Adrenal gland (tissue), 19 donors: ENCODE measurements at places on chromosomes 6 and 20. TPM values are rescaled to one million over a fixed set of nuclear protein-coding genes. Genes with fewer than 3 reads are reported as not detected.

DNA sequence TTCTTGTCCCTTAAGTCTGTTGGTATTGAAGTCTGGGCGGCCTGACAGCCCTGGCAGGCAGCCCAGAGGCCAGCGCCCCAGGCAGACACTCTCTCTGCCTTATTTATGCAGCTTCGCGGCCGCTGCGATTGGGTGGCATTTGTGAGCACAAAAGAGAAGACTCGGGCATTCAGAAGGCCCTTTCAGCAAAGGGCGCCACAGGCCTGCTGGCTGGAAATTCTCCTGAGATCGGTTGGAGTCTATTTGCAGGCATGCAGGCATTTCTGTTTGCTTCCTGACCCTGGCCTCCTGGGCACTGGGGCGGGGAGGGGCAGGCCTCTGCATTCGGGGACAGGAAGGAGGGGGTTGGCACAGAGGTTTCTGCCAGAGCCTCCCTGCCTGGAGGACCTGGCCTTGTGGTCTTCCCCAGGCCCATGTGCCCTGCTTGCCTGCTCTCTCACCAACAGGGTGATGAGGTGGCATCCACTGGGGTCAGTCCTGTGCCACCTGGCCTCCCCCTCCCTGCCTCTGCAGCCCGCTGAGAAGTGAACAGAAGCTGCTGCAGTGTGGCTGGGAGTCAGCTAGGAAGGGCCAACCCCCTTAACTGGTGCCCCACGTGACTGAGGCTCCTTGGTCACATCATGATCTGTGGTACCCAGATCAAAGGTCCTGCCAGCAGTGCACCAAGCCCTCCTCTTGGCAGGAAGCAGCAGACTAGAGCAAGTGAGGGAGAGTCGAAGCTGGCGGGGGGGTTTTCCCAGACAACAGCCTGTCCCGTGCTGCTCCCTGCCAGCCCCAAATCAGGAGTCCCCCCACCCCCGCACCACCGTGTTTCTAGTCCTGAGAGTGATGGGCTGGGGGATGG is 16.6 kb upstream of the CCDC167 start:
- no peaks in the 10 kb centered on the region for H3K36me3 ChIP-seq
- H3K27ac ChIP-seq, result peak overlapping the region; percentile 9
- H3K4me1 ChIP-seq, result no peaks in the 10 kb centered on the region
- no peaks in the 10 kb centered on the region for H3K27me3 ChIP-seq

DNA sequence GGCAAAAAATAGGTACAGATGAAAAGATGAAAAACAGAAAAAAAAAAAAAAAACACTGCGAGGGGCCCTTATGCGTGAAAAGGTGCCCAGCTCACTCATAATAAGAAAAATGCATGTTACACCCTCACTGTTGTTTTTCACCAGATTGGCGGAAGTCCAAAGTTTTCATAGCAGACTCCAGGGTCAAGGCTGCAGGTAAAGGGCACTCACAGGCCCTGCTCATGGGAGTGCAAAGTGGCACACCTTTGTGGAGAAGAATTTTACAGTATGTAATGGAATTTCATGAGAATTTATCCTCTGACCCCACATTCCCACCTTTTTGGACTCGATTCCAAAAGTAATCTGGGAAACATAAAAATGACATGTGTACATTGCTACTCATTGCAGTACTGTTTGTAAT is 108.2 kb downstream of the CDKAL1 start:
- H3K36me3 ChIP-seq, result no peaks in the 10 kb centered on the region
- no peaks in the 10 kb centered on the region for H3K27me3 ChIP-seq
- H3K27ac ChIP-seq, result no peak overlapping the region
- DNase-seq, result no peak
- no peaks in the 10 kb centered on the region for H3K4me1 ChIP-seq

DNA sequence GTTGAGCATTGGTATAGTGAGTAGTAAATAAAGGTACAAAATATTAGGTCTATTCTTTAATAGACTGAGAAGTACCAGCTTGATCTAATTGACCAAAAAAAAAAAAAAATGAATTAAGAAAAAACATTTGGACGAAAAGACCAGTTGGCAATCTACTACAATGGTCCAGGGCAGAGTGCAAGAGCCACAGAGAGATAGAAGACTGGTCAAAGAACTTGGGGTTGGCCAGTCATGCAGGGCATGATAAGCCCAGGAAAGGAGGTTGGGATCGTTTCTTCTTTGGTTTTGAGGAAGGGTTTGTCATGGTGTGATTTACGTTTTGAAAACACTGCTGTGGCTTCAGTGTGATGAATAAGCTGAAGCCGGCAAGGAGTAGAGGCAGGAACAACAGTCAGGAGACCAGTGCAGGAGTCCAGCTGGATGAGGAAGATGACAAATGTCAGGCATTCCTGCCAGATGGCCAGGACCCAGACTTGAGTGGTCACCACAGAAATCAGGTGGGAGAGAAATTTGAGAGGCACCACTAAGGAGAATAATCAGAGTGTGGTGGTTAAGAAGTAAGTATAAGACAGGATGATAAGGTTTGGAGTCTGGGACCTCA is 14.0 kb downstream of the SMLR1 start:
- H3K36me3 ChIP-seq, result no peaks in the 10 kb centered on the region
- no peaks in the 10 kb centered on the region for H3K27me3 ChIP-seq
- no peak for DNase-seq
- no peak overlapping the region for H3K27ac ChIP-seq
- no peaks in the 10 kb centered on the region for H3K4me1 ChIP-seq
- no peak overlapping the region for H3K4me3 ChIP-seq

DNA sequence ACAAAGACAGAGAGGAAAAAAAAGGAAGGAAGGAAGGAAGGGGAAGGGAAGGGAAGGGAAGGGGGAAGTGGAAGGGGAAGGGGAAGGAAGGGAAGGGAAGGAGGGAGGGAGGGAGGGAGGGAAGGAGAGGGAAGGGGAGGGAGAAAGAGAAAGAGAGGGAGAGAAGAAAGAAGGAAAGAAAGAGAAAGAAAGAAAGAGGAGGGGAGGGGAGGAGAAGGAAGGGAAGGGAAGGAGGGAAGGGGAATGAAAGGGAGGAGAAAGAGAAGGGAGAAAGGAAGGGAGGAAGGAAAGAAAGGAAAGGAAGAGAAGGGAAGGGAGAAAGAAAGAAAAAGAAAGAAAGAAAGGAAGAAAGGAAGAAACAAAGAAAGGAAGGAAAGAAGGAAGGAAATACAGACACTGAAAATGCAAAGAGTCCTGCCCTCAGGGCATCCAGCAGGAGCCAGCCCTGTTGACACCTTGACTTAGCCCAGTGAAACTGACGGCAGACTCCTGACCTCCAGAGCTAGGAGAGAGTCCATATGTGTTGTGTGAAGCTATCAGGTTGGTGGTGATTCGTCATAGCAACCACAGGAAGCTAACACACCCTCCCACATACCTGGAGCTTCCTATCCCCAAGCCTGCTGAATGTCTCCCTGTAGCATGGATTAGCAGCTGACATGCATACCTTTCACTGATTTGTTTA is 58.7 kb upstream of the SULF2 start:
- H3K27ac ChIP-seq, result no peak overlapping the region
- H3K4me1 ChIP-seq, result no peaks in the 10 kb centered on the region
- no peak overlapping the region for H3K4me3 ChIP-seq
- no peak for DNase-seq

DNA sequence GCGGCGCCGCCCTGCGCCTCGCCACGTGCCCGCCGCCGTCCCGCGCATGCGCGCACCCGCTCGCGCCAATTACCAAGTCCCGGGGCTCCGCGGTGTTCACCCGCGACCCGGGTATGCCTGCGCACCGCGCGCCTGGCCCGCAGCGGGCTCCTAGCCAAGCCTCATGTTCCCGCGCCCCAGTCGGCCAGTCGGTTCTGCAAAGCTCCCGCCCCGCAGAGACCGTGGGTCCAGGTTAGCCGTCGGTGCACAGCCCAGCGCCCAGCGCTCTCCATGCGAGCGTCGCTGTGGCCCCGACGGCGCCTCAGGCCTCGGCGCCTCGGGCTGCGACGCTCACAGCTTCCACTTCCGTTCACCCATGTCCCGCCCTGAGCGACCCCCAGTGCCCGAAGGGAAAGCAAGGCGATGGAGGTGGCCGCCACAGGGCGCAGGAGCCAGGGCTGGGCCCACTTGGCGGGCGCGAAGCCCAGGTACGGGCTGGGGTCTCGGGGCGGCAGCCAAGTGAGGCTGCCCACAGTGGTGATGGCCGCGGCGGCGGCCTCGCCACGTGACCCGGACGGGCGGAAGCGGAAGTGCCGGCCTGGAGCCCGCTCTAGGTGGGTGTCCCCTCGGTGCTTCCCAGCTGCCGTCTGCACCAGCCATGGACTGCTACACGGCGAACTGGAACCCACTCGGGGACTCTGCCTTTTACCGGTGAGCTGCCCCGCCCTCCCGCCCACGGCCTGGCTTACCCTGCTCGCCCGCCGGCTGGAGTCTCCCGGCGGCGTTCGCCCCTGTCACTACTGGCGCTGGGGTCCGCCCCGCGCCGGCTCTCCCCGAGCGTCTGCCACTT is at the start of the genes PCED1A and VPS16:
Gene PCED1A, minus strand, starts transcription at position 518 of the 829 bp plus-strand sequence. CDS start 743 bp downstream, outside the sequence.
Gene VPS16, plus strand, starts transcription at position 608 of the 829 bp plus-strand sequence. Its CDS starts 30 bp downstream, at position 638.
- peak within 1 kb of the TSS; percentile 83 for H3K27ac ChIP-seq
- peak within 1 kb of the TSS; percentile 69 for H3K4me3 ChIP-seq
- no peaks in the 10 kb centered on the region for H3K36me3 ChIP-seq
- peak; percentile 86 for DNase-seq
- no peaks in the 10 kb centered on the region for H3K27me3 ChIP-seq

GRCh38 chr20:53258741-53259140 is 286.6 kb downstream of the TSHZ2 start:
- H3K4me3 ChIP-seq, result no peak overlapping the region
- no peak for DNase-seq
- no peak overlapping the region for H3K27ac ChIP-seq
- H3K36me3 ChIP-seq, result no peaks in the 10 kb centered on the region
- no peaks in the 10 kb centered on the region for H3K27me3 ChIP-seq
- H3K4me1 ChIP-seq, result no peaks in the 10 kb centered on the region

GRCh38 chr6:127342946-127343808 is at the start of gene ECHDC1:
Gene ECHDC1 (minus strand): TSS chr6:127343609. CDS start chr6:127331028, 12,581 bp downstream.
- peak; percentile 53 for DNase-seq
- H3K36me3 ChIP-seq, result no peaks in the 10 kb centered on the region
- peak within 1 kb of the TSS; percentile 25 for H3K27ac ChIP-seq

- peaks cover 4% of the 10 kb centered on the region for H3K4me1 ChIP-seq
- H3K27ac ChIP-seq, result peak within 1 kb of the TSS; percentile 81
- H3K36me3 ChIP-seq, result no peaks in the 10 kb centered on the region
- peak; percentile 32 for DNase-seq
- H3K4me3 ChIP-seq, result peak within 1 kb of the TSS; percentile 38
- H3K27me3 ChIP-seq, result peaks cover 40% of the 10 kb centered on the region
Measured at GRCh38 chr20:32052090-32052777, at the start of gene HCK. Gene HCK (plus strand): TSS chr20:32052242.

- peak overlapping the region; percentile 37 for H3K27ac ChIP-seq
- H3K4me1 ChIP-seq, result no peaks in the 10 kb centered on the region
- DNase-seq, result peak; percentile 46
- H3K4me3 ChIP-seq, result no peak overlapping the region
- H3K27me3 ChIP-seq, result no peaks in the 10 kb centered on the region
- H3K36me3 ChIP-seq, result no peaks in the 10 kb centered on the region
Measured at GRCh38 chr6:33445119-33445603, 9.2 kb upstream of the ZBTB9 start.

DNA sequence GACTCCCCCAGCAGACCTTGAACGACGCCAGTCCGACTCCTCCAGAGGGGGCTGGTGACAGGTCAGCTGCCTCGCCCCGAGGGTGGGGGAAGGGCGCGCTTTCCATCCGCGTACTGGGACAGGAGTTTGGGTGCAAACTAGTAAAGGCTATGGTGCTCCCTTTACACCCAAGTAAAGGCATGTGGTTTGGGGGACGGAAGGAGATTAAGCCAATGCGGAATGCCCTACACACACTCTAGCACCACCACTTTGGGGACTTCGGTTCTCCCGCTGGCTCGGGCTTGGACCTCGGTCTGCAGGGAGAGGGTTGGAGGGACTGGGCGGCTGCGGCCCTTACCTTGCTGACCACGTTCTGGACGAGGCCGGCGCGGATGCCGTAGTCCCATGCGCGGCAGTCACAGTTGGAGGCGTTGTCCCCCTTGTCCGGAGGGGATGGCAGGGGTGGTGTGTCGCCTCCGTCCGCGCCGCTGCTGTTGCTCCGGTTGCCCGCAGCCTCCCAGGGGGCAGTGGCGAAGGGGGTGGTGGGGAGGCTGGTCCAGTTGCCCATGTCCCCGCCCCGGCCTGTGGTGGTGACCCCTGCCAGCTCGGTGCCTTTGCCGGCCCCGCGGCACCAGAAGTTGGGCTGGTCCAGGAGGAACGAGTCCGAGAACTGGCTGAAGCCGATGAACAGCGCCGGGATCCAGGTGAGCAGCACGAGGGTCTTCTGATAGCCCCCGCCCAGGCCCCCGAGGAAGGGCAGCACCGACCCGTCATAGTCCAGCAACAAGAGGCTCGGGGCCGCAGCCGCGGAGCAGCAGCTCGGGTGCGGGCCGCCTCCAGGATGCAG is 1.1 kb downstream of the SLC22A23 start:
- DNase-seq, result peak; percentile 18
- H3K4me1 ChIP-seq, result peaks cover 24% of the 10 kb centered on the region
- H3K27ac ChIP-seq, result no peak overlapping the region
- H3K4me3 ChIP-seq, result no peak overlapping the region
- no peaks in the 10 kb centered on the region for H3K27me3 ChIP-seq

GRCh38 chr6:131568726-131569125 is 4.3 kb upstream of the ARG1 start:
- H3K4me3 ChIP-seq, result no peak overlapping the region
- H3K27ac ChIP-seq, result no peak overlapping the region
- no peaks in the 10 kb centered on the region for H3K27me3 ChIP-seq

GRCh38 chr6:33744895-33745546 is 1.7 kb downstream of the IP6K3 start:
- H3K36me3 ChIP-seq, result no peaks in the 10 kb centered on the region
- DNase-seq, result no peak
- H3K4me1 ChIP-seq, result peaks cover 4% of the 10 kb centered on the region
- H3K4me3 ChIP-seq, result no peak overlapping the region
- H3K27me3 ChIP-seq, result peaks cover 20% of the 10 kb centered on the region

GRCh38 chr6:130000526-130001421 is 17.6 kb upstream of the L3MBTL3 start:
- H3K27me3 ChIP-seq, result no peaks in the 10 kb centered on the region
- H3K4me1 ChIP-seq, result no peaks in the 10 kb centered on the region
- DNase-seq, result no peak
- no peak overlapping the region for H3K4me3 ChIP-seq
- H3K36me3 ChIP-seq, result no peaks in the 10 kb centered on the region

RPRD1B gene
- total RNA-seq, result 27.3 TPM

TGM3 gene
- not detected for total RNA-seq

CRISP3 gene
- not detected for total RNA-seq

SLC35D3 gene
- 4.8 TPM for total RNA-seq

HCRTR2 gene
- total RNA-seq, result not detected

HDGFL1 gene
- not detected for total RNA-seq
